Fibroblast of the aortic adventitia (primary cell): ENCODE measurements at places on chromosomes 11 and 22.

- no peak for DNase-seq
These were observed 44.9 kb upstream of the TCF20 start for GRCh38 chr22:42315392-42315756.

DNA sequence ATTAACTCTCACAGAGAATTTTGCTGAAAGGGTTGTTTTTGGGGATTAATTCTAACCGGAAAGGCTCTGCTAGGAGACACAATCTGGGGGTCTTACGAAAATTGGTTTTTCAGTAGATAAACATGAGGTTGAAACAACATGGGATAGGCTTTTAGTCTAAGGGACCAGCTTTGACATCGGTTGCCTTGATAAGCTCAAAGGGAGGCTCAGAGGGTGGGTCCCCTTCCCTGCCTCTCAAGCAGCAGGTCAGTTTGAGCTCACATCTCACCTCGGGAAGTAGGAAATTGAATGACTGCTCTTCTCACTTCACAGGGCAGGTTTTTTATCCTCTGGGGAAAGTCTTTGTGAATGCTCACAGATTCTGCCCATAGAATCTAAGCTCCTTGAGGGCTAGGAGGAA lies 70.2 kb upstream of the KIRREL3 start:
- no peak for DNase-seq

DNA sequence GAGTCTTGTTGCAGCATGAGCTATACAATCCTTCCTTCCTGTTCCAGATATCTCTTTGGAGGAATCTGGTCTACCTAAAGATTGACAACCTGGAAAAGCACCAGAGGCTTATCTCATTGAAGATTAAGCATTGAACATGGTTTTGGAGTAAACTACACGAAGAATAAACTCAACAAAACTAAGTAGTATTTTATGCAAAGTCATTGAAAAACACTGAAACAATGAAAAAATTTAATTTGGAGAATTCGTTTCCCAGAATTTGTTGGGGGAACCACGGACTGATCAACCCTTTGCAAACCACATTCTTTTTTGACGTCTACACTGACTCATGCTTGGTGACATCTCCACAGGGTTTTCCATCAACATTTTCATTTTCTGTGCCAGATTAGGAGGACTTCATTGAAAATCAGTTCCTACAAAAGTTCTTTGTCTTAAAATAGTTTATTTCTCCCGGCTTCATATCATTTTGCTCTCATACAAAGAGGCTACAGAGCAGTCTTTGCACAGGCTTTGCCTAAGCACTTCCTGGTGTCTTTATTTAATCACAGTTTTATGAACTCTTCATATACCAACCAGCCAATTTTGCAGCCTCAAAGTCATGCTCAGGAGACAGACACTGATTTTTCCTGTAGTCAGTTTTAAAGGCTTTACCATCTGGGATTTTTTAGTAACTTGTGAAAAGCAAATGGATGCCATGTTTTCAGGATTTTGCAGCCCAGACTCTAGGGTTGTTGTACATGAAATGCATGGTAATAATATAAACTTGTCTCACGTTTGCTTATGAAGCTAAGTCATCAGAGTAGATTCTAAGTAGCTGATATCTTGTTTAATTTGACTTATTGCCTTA lies 186.3 kb downstream of the C11orf91 start:
- DNase-seq, result no peak

DNA sequence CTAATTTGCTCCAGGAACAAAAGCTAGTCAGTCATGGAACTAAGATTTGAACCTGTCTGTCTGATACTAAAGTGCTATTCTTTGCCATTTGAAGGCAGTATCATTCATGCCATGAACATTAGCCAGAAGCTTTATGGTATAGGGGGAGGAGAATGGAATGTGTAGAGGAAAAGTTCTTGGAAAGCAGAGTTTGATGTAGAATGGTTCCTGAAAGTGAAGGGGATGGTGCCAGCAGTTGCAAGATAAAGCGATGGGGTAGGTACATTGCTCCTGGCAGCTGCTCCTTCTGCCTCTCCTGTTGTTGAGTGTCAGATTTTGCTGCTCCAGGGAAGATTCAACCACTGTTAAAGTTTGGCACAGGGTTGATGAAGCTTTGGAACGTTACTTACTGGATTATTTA lies 53.4 kb downstream of the ARHGAP42 start:
- peak; percentile 60 for DNase-seq

DNA sequence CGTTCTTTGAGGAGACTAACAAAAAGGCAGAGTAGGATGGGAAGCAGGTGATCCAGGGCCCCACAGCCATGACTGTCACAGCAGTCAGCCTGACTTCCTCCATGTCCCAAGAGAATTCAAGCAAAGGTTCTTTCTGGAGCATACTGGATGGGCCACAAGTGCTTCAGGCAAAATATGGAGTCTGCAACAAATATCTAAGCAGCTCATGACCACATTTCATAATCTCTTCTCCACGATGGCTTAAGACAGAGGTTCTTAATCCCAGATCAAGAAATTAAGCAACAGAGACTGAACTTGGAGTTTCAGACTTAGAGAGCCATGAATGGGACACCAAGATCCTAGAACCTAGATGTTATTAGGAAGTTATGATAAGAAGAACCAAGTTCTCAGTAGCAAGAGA lies 31.6 kb downstream of the GUCY1A2 start:
- no peak for DNase-seq

DNA sequence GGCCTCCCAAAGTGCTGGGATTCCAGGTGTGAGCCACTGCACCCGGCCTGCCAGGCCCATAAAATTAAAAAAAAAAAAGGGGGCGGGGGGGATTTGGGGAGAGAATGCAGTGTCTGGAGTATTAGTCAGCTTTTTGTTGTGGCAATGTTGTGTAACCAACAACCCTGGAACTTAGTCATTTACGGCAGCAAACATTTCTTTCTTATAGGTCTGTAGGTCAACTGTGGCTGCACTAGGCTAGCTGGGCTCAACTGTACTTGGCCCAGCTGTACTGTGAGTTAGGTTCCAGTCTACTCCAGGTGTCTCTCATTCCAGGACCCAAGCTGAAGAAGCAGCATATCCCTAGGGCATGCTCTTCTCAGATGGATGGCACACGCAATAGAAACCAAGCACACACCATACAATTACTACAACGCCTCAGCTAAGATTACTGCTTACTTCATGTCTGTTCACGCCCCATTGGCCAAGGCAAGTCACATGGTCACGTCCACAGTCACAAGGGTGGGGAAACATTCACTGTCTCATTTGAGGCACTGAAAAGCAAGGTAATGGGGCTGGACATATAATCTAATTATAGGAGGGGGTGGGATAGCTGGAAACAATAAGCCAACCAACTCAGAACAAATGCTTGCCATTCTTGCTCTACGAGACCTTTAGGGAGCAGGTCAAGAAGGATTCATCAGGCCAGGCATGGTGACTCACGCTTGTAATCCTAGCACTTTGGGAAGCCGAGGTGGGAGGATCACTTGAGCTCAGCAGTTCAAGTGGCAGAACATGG lies 10.4 kb upstream of the SPINDOC start:
- peak; percentile 21 for DNase-seq

DNA sequence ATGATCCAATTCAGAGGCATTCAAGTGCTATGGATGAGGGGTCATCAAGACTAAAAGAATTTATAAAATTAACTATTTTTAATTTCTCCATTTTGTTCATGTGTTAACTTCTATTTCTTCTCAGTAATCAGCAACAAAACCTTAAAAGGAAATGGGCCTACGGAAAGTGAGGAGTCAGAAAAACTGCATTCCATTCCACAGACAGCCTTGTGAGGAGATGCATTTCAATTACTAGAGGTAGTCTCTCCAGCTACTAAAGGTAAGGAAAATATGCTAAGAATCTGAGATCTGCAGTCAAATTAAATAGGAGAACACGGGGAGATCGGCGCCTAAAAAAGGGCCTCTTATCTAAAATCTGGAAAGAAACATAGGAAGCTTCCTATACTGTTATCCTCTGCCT lies 661.7 kb downstream of the DLG2 start:
- DNase-seq, result no peak

GRCh38 chr11:87456499-87456898 lies 418.8 kb downstream of the TMEM135 start:
- DNase-seq, result no peak

GRCh38 chr11:108545909-108546501 lies 47.6 kb downstream of the EXPH5 start:
- no peak for DNase-seq

DNA sequence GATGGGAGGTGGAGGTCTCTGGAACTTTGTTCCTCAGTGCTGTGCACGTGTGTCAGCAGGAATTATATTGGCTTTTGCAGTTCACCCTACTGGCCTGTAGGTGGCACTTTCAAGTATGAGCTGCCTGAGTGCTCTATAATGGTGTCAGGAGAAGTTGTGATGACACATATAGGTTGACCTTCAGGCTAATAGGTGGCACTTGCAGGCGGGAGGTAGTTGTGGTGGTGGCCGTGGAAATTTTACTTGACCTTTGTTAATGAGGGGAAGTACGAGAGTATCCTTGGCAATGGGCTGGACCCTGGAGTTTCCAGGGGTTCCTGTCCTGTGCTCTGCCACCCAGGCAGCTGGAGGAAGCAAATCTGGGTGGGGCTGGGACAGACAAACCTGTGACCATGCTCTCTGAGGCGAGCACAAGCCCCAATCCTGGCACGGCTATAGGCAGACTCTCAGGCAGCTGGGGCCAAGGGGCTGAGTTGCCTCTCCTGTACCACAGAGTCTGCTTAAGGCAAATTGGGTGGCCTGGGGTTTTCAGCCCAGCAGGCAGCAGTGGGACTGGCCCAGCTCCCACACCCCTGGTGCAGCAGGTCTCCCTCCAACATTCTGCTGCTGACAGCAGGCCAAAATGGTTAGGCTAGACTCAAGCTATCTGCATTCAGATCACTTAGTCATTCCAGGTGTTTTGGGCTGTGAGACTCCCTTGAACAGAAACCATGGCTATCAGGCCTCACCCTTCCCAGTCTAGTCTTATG lies 147.5 kb upstream of the CTSC start:
- peak; percentile 37 for DNase-seq

DNA sequence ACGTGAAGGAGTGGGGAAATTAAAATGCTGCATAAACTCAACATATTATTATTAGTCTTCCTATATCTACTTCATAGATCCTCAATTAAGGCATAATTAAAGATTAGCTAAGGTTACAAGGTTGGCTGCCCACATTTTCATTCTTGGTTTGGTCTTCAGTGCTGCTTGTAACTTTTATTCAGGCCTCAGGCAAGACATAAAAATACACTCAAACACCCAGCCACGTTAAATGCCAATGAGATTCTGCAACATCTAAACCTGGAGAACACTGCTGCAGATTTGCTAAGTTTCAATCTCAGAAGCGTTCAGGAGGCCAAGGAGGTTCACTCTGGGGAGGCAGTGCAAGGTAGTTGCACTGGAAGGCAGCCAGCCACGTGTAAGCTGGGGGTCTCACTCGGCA lies 358.7 kb upstream of the NARS2 start:
- no peak for DNase-seq

DNA sequence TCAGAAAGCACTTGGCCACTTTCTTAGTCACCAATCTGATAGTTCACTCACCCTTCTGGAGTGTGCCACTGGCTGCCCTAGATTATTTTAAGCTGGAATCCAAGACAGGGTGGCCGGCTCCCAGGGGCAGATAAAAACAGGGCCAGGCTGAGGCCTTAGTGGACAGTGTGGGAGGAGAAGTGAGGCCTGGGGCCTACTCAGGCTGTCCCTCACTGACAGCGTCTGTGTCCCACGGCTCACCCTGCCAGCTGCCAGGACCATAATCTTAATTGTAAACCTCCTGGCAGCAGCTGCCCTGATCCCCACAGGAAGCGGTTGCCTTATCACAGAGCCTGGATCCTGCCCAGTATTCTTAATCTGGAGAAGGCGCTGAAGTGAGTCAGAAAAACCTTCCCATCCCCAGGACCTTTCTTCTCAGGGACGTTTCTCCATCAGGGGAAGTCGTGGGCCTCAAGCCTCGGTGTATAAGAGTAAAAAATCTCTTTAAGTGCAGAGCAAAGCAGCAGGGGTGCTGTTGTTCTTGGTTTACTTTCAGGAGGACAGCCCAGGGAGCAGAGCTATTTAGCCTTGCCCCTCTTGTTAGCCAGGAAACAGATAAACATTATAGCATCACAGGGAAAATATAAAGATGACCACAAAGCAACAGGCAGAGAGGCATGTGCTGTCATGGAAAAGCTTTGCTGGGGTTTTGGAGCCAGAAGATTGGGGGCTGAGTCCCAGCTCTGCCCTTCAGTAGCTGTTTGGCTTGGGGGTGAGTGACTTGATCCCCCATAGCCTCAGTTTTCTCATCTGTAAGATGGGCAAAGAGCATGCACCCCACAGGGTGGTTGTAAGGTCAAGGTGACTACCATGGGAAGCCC lies 39.6 kb downstream of the TSPAN18 start:
- peak; percentile 93 for DNase-seq

- no peak for DNase-seq
These were observed 373.7 kb downstream of the METTL15 start for GRCh38 chr11:28481616-28482480.

DNA sequence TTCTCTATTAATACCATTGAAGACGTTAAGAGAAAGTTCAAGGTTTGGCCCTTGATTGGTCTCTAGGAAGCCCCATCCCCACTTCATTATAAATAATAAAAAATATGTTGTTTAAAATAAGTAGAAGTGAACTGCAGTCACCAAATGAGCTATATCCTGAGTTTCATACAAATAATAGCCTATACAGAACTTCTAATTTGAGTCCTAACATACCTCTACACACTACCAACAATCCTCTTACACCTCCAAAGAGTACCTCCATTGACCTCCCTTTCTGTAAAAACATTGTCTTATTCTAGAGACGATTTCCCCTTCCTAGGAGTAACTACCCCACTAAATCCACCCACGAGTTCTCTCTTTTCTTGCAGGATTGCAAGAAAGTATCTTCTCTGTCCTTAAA lies 7.2 kb upstream of the HBD start:
- no peak for DNase-seq

DNA sequence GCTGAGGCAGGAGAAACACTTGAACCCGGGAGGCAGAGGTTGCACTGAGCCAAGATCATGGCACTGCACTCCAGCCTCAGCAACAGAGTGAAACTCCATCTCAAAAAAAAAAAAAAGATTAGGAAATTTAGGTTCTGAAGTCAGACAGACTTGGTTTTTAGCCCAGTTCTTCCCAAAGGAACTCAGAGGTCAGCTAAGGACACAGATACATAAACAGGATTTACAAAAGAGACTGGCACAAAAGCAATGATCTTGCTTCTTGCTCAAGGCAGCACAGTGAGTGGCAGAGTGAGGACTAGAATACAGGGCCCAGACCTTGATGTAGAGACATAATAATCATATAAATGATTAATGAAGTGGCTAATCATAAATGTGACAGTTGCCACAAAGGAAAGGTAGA lies 25.4 kb upstream of the RRAS2 start:
- peak; percentile 90 for DNase-seq

GRCh38 chr22:19494001-19494560 lies 14.4 kb downstream of the CDC45 start:
- no peak for DNase-seq

- no peak for DNase-seq
These were observed 92.7 kb downstream of the RPL27A start for GRCh38 chr11:8775332-8775731.

GRCh38 chr11:61797263-61797944 lies 4.7 kb downstream of the FEN1 start:
- peak; percentile 93 for DNase-seq
